Activated CD8-positive, alpha-beta memory T cell treated with anti-CD3 and anti-CD28 coated beads, Interleukin-2, amount 10 ng/mL, durations not matched to agents 7 days and 5 days (primary cell): ENCODE measurements at places on chromosomes 5 and 9. TPM values are rescaled to one million over a fixed set of nuclear protein-coding genes. Genes with fewer than 3 reads are reported as not detected.

- H3K27ac ChIP-seq: no peak overlapping the region
- H3K36me3 ChIP-seq: peaks cover 61% of the 10 kb centered on the region
- DNase-seq: no peak
- H3K27me3 ChIP-seq: no peaks in the 10 kb centered on the region
- H3K4me3 ChIP-seq: no peak overlapping the region
- H3K4me1 ChIP-seq: peaks cover 45% of the 10 kb centered on the region
These were observed 14.7 kb upstream of the CCIN start for GRCh38 chr9:36154331-36154952.

NUTM2G gene
- not detected for total RNA-seq

- no peak for DNase-seq
- H3K36me3 ChIP-seq: no peaks in the 10 kb centered on the region
- no peak overlapping the region for H3K27ac ChIP-seq
- H3K4me3 ChIP-seq: no peak overlapping the region
- H3K4me1 ChIP-seq: no peaks in the 10 kb centered on the region
These were observed 164.1 kb upstream of the MPDZ start for GRCh38 chr9:13443346-13444244.

MYMK gene
- total RNA-seq: not detected

DNA sequence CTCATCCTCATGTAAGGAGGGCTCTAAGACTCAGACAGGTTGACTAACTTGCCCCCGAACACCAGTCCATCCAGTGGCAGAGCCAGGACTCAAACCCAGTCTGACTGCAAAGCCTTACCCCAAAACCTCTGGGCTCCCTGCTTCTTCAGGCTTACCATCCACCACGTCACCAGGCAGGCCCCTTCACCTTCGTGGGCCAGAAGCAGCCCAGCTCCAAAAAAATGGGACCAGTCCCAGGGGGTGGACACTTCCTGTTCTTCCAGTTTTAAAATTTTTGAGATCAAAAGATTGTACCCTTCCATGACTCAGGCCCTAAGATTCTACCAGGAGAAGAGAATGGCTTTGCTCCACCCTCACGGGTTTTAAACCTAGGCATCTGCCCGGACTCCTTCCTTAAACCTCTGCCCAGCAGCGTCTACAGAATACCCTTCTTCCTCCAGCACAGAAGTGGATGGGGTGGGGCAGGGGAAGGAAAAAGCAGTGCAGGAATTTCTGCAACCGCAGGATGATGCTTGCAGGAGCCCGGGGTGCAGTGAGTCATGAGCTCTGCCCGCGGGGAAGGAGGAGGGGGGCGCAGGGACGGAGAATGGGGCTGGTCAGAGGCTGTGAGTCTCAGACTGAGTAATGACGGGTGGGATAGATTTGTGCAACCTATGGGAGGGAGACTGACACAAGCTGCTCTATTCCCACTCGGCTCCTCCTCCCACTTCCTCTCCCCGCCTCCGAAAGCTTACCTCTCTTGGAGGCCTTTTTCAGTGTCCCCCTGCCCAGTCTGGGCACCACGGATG lies 50.4 kb upstream of the STXBP1 start:
- H3K4me1 ChIP-seq: peaks cover 71% of the 10 kb centered on the region
- H3K27ac ChIP-seq: peak overlapping the region; percentile 16
- DNase-seq: no peak

SMIM33 gene
- total RNA-seq: 0.07 TPM
